NCI-H1105 (cell line): ENCODE measurements at places on chromosomes 5 and 9.
A peak's percentile ranks its signal among the peaks of the same experiment; 100 is the strongest.

- no peak for DNase-seq
Observed at GRCh38 chr9:78319197-78320029, 22.5 kb downstream of the PSAT1 start.

DNA sequence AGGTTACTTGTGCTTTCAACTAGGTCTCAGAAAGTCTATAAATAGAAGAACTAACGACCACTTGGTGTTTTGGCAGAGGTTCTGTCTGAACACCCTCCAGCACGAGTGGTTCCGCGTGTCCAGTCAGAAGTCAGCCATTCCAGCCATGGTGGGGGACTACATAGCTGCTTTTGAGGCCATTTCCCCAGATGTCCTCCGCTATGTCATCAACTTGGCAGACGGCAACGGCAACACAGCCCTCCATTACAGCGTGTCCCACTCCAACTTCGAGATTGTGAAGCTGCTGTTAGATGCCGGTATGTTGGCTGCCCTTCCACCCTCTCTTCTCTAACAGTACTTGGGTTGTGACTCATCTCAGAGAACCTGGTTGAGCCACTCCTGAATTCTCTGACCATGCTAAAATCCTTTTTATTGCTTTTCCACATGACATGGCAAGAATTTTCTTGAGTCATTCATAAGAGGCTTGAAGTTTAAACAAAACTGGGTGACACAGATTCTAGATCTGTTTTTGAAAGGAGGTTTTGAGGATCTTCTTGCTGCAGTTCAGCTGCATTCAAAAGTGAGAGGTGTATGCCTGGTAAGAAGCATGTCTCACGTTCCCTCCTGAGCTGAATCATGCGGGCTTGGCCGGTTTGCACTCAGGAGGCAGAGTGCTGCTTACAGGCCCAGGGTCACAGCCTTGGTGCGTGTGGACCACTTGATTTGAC lies 103.1 kb upstream of the DMRT1 start:
- no peak for DNase-seq

DNA sequence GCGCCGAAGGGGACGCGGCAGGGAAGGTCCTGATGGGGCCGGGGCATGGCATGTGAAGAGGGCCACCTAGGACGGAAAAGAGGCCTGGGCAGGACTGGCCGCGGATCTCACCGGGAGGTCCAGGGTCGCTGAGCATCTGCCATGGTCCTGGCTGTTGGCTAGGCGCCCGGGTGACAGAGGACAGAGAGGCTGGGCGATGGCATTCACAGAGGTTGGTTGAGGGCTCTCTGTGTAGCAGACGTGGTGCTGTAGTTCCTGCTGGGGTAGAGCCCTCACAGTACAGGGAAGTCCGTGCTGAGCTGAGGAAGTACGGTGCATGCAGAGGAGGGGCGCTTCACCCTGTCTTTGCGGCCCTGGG lies 427 bp downstream of the PCYOX1L start:
- DNase-seq = peak; percentile 26

DNA sequence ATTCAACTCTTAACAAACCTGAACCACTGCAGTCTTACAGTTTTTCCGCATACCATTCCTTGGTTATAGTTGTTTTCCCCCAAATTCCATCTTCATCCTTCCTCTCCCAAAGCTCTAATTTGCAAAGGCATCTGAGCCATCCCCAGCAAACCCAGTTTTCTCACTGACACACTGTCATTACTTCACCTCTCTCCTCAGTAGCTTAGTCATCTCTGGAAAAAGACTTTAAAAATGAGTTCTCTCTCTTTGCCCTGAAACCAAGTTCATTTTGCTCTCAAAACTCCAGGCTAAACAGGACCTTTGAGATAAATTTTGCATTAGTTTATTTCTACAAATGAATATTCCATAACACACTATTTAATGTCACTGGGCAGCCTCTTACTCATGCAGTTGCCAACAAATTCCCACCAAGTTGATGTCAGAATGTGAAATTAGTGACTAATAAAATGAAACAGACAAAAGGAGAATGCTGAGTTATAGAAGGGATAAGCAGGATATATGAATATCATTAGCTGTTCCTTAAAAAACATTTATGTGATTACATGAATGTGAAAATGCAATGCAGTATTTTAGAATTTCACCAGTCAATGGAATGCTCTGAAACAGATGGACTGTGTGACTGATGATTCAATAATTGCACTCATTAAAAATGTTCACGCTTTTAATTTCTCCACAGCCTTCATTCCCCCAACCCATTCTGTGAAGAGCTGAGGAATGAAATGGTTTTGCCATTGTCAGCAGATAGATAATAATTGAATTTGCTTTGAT lies 107.4 kb upstream of the DMAC1 start:
- no peak for DNase-seq

GRCh38 chr5:160799184-160799583 lies 52.8 kb downstream of the ATP10B start:
- DNase-seq = peak; percentile 10

- no peak for DNase-seq
Observed at GRCh38 chr9:82134010-82134409, 145.4 kb downstream of the SPATA31D1 start.

- no peak for DNase-seq
Observed at GRCh38 chr5:33321026-33321425, 119.7 kb upstream of the TARS1 start.

DNA sequence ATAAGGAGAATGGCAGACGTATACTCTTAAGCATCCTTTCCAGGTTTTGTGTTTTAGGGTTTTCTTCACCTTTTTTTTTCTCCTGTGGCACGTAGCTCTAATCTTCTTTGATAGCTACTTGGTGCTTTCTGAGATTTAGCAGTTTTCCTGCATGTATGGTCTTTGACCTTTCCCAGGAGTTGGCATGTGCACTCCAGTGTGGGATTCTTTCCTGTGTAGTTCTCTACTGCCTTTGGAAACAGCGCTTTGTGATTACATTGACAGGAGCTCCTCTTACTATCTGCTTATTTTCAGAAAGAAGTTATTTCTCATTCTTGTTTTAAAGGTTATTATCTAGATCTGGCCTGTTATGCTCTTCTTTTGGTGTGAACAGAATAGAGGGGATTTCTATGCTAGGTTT lies 65.5 kb downstream of the UNC13B start:
- no peak for DNase-seq

DNA sequence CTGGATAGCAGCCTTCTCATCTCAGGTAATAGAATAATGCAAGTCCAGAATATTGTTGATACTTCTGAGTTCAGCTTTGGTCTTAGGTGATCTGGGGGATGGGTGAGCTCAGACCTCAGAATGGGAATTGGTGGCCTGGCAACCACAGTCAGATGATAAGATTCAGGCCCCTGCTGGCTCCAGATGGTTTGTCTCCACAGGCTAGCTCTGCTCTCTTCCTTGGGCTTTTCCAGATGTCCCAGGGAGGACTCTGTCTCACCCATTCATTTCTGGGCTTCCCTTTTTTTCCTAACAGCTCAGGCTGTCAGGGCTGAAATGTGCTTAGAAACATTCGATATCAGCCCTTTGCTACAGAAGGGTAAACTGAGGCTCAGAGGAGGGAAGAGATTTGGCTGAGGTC lies 17.6 kb upstream of the TNFSF15 start:
- DNase-seq = no peak

DNA sequence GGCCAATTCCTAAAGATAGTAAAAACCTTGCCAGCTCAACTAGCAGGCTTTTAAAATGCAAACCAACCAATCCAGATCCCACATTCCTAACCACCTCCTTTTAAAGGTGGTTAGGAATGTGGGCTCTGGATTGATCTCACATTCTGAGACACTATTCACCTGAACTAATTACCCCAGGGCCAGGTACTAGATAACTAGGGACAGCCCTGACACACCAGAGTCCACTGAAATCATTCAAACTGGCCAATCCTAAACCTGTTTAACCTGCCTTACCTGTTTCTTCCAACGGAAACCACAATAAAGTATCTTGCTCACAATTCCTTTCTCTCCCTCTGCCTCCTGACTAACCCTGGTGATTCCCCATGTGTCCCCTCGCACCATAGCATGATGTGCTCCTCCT lies 168.3 kb upstream of the DMAC1 start:
- DNase-seq = no peak

GRCh38 chr5:122805481-122805880 lies 30.6 kb downstream of the SNX2 start:
- DNase-seq = no peak

- no peak for DNase-seq
Observed at GRCh38 chr9:17843236-17843635, 264.4 kb downstream of the SH3GL2 start.

GRCh38 chr9:80968611-80969010 lies 720.7 kb downstream of the TLE1 start:
- DNase-seq = no peak

- no peak for DNase-seq
Observed at GRCh38 chr9:69195668-69196067, 21.6 kb downstream of the TJP2 start.

DNA sequence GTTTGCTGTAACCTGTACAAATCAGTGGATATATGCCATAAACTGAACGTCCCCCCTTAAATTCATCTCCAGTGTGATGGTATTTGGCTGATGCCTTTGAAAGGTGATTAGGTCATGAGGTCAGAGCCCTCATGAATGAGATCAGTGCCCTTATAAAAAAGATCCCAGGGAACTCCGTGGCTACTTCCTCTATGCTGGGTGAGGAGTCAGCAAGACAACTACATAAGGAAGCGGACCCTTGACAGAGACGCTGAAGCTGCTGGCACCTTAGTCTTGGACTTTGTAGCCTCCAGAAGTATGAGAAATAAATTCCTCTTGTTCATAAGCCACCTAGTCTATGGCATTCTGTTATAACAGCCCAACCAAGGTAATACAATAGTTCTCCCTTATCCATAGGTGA lies 215.1 kb upstream of the ZNF608 start:
- DNase-seq = no peak

GRCh38 chr9:100581081-100581480 lies 3.2 kb downstream of the CAVIN4 start:
- DNase-seq = no peak

- no peak for DNase-seq
Observed at GRCh38 chr9:68585034-68585761, 44.5 kb upstream of the TMEM252 start.

DNA sequence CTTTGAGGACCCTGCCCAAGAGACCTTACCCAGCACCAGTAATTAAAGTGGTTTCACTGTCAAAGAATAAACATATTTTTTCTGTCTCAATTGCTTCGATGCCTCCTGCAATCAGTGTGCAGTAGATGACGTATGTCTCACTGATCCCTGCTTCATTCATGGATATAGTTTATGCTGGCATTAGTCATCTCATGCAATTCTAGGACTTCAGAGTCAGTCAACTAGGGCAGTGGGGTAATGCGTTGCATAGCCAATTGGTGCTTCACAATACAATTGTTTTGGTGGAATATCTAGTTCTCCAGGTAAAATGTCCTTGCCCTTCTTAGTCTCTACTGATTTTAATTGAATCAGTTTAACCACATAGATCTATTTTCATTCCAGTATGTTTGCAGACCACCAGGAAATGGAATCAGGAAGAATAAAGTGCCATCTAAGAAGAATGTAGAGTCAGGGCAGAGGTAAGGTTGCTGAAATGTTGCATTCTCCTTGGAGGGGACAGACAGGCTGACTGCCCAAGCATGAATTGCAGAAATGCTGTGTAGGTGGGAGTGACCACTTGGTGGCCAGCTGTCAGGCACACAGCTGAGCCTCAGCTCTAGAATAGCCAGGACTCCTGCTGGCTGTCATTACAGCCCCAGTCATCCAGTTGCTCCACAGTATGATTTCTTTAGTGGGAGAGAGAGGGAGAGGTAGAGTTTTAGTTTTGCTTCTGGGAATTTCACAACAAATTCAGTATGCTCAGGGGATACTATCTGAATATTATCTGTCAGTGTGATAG lies 73.5 kb upstream of the MEGF10 start:
- DNase-seq = no peak

DNA sequence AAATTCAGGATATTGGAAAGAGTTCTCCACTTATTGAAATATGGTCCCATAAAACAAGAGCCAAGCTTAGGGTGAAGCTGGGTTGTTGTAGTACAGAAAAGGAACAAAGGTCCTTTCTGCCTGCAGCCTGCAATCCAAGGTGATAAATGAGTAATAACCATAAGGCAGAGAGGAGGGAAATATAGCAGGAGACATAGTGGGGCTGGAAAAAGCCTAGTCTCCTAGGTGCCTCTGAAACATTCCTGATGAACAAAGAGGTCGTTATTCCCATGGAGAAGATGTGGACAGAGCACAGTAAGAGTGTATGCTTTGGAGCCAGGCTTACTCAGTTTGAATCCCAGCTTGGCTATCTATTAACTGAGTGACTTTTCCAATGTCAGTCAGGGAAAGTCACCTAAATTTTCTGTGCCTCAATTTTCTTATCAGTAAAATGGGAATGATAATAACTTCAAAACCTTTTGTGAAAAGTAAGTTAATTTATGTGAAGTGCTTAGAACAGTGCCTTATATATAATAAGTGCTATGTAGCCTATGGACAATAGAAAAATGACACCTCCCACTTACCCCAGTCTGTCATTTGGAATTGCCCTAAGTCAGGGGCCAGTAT lies 110.8 kb upstream of the GRIN3A start:
- no peak for DNase-seq

DNA sequence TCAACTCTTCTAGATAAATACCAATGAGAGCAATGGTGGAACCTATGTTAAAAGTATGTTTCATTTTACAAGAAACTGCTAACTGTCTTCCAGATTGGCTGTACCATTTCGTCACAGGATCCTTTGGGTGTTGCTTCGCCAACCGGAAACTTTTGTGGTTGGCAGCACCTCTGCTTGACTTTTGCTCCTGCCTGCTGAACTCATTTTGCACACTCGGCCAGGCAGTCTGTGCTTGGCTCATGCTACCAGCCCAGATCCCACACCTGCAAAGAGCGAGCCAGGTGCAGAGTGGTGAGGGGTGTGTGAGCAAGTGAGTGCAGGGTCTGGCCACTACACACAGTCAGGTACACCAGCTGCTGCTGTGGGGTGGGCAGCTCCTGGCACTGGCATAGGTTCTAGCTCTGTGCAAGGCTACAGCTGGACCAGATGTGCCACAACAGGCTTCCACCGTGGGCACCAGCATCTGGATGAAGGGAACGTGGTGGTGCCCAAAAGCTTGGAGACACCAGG lies 422.3 kb downstream of the PRR16 start:
- no peak for DNase-seq

- DNase-seq = no peak
Observed at GRCh38 chr5:60147791-60148190, 254.3 kb upstream of the PDE4D start.

GRCh38 chr5:74289238-74289637 lies 351.3 kb downstream of the ENC1 start:
- DNase-seq = no peak

- no peak for DNase-seq
Observed at GRCh38 chr9:114511978-114512874, 7.0 kb upstream of the WHRN start.

DNA sequence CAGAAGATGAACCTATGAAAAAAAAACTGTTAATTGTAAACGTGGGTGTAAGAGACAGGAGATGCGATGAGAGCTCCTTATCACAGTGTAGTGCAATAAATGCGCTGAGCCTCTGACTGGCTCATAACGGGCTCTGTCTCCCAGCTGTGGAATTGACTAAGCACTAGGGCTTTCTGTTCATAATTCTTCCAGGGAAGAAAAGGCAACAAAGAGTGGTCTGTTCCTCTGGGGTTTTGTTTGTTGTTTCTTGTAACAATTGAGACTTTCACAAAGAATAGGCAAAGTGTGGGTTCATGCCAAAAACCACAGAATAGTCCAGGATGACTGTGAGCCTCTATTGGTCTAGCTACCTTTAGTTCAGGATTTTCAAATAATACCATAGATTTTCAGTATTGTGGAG lies 39.4 kb downstream of the UBE2QL1 start:
- DNase-seq = no peak

GRCh38 chr9:110526426-110526825 lies 53.1 kb downstream of the SVEP1 start:
- no peak for DNase-seq

- DNase-seq = no peak
Observed at GRCh38 chr9:129334105-129334935, 156.3 kb upstream of the IER5L start.
